Smooth muscle cell of trachea (primary cell): ENCODE measurements at places on chromosomes 6 and 20. TPM values are rescaled to one million over a fixed set of nuclear protein-coding genes. Genes with fewer than 3 reads are reported as not detected.

Gene TNFRSF6B
- total RNA-seq, result 24.3 and 66.5 TPM in 2 replicates

Gene BCAS1
- under 0.01 TPM in 2 replicates for total RNA-seq

Gene LY6G6F
- total RNA-seq, result not detected in 2 replicates

Gene SNRPB
- 97.9 and 249 TPM in 2 replicates for total RNA-seq

Gene CRYBG1
- total RNA-seq, result 12.6 and 15.6 TPM in 2 replicates

Gene PPP1R14C
- 0.29 and 0.33 TPM in 2 replicates for total RNA-seq

Gene ELMO2
- total RNA-seq, result 41.3 and 46.8 TPM in 2 replicates

Gene RAET1L
- not detected in 2 replicates for total RNA-seq

Gene ZNF335
- total RNA-seq, result 15.3 and 16.2 TPM in 2 replicates

Gene CCN6
- not detected in 2 replicates for total RNA-seq

Gene HLA-DQB1
- not detected in 2 replicates for total RNA-seq

Gene ZBTB9
- total RNA-seq, result 5.1 and 5.3 TPM in 2 replicates

Gene C20orf144
- under 0.01 and 0.44 TPM in 2 replicates for total RNA-seq

Gene LHFPL5
- not detected in 2 replicates for total RNA-seq

Gene VIP
- not detected in 2 replicates for total RNA-seq

Gene HLA-DOA
- under 0.01 TPM in 1 of 2 replicates, not detected in the other for total RNA-seq

Gene PRKN
- total RNA-seq, result 4.1 and 7.4 TPM in 2 replicates

Gene CARMIL1
- total RNA-seq, result 32.0 and 35.7 TPM in 2 replicates

Gene MEI4
- not detected in 2 replicates for total RNA-seq

Gene RBBP8NL
- total RNA-seq, result not detected in 2 replicates

Gene SLCO4A1
- total RNA-seq, result 0.66 and 1.3 TPM in 2 replicates

Gene OGFRL1
- total RNA-seq, result 19.4 and 25.6 TPM in 2 replicates

Gene TGM2
- total RNA-seq, result 72.3 and 109 TPM in 2 replicates

Gene ARMH2
- not detected in 2 replicates for total RNA-seq

Gene LRRC1
- total RNA-seq, result 3.6 and 5.0 TPM in 2 replicates

Gene PGC
- not detected in 2 replicates for total RNA-seq

Gene ABHD16B
- total RNA-seq, result not detected in 2 replicates
